ENCODE measurements at places on chromosomes 7 and 10.
A peak's percentile ranks its signal among the peaks of the same experiment; 100 is the strongest.

GRCh38 chr10:44779511-44779910, 131.6 kb upstream of the TMEM72 start:
- DNase-seq, result no peak

DNA sequence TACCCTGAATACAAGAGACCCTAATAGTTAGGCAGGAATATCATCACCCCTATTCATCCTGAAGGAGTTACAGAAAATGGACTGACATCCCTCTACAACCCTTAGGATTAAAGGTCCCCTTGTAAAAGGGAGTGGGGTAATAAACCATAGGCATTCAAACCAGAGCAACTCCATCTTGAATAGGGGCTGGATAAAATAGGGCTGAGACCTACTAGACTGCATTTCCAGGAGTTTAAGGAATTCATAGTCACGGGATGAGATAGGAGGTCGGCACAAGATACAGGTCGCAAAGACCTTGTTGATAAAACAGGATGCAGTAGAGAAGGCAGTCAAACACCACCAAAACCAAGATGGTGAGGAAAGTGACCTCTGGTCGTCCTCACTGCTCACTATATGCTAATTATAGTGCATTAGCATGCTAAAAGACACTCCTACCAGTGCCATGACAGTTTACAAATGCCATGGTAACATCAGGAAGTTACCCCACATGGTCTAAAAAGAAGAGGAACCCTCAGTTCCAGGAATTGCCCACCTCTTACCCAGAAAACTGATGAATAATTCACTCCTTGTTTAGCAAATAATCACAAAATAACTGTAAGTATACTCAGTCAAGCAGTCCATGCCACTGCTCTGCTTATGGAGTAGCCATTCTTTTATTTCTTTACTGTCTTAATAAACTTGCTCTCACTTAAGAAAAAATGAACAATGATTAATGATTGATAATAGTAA, 37.2 kb downstream of the CUBN start:
- no peak for DNase-seq

DNA sequence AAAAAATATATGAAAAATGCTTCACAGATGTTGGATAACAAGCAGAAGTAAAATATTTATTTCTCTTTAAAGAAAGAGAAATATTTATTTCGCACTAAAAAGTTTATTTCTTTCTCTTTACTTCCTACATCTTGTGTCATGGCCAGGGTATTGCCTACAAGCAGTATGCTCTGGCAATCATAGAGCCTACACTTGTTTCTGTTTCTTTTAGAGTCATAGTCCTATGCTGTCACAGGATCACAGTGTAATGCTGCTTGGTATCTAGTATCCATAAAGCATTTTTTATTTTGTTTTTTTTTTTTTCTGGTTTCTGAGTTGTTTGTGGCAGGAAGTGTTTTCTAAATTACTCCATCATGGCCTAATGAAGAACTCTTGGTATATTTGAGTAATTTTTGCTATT, 116.0 kb downstream of the ATRNL1 start:
- DNase-seq, result no peak

GRCh38 chr7:1223196-1223981, 9.3 kb upstream of the UNCX start:
- DNase-seq, result no peak

GRCh38 chr7:131691454-131692130, 135.2 kb upstream of the PODXL start:
- DNase-seq, result no peak

GRCh38 chr10:90857635-90858460, at the start of gene HTR7:
TSS of gene HTR7 (minus strand) at chr10:90858039. CDS start at chr10:90857671, 368 bp downstream.
- DNase-seq, result peak; percentile 27

- no peak for DNase-seq
These were observed 62.2 kb upstream of the RNF148 start for GRCh38 chr7:122764902-122765301.

GRCh38 chr7:37435156-37435855, 13.4 kb downstream of the ELMO1 start:
- DNase-seq, result no peak

DNA sequence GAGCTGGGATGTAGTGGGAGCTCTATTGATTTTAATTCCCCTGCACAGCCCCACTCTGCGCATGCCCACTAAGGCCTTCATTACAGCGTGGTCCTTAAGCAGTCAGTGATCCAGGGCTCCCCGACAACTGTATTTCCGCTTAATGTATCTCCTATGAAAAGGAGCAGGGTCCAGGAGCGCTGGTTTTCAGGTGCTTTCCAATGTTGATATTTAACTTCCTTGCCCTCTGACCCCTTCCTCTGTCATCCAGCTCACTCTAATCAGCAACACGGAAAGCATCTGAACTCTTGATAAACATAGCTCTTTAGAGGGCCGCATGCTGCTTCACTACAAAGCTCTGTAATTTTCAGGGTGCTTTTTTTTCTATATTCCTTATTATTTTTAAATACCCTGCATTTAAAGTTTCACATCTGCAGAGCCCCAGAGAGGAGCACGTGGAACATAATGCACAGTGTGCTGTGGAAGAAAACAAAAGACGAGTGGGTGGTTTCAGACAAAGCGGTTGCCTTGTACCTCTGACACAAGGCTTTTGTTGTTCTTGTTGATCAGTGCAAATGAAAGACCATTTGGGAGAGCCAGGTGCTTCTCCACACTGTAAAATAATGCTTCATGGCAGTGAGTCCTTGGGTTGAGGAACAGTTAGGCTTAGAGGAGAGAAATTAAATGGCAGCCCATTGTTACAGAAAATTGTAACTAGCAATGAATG, 465.9 kb upstream of the CELF2 start:
- DNase-seq, result no peak

Measured in stimulated activated CD8-positive, alpha-beta memory T cell treated with anti-CD3 and anti-CD28 coated beads, Interleukin-15, amount 100 ng/mL, for 24 hours (primary cell).